Activated T-cell treated with anti-CD3 and anti-CD28 coated beads for 4 hours (primary cell): ENCODE measurements at places on chromosomes 11 and 22.

GRCh38 chr11:125939081-125939521 is 6.7 kb upstream of the VSIG10L2 start:
- DNase-seq: no peak

DNA sequence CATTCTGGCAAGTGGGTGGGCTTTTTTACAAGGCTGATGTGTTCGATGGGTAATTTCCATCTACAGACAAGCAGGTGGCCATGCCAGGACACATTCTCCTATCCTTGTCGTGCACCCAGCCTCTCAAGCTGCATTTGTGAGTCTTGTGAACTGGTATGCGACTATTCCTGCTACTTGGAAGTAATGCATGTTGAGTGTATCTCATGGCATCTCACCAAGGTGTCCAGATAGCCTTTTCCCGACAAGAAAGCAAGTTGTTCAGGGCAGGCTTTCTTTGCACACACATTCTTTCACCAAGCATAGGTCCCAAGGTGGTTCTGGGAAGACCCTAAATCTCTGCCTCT is 18.8 kb upstream of the SYT13 start:
- DNase-seq: no peak

DNA sequence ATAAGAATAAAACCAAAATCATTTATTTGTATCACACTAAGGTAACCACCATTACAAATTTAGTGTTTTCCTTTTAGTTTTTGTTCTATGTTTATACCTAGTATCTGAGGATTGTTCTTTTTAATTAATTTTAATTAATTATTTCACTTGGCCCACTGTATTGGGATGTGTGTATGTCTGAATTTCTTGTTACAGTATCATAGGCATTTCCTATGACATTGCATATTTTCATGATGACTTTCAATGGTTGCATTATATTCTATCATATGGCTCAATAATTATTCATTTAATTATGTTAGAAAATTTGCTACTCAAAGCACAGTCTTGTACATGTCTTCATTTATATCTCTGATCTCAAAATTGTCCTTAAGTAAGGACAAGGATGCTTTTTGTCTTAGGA is 41.0 kb downstream of the C11orf71 start:
- DNase-seq: no peak

GRCh38 chr11:72759468-72759985 is 7.3 kb upstream of the ARAP1 start:
- DNase-seq: no peak

GRCh38 chr22:26170795-26171580 is 1.7 kb downstream of the SEZ6L start:
- DNase-seq: no peak

GRCh38 chr22:20076627-20077172 is 3.3 kb upstream of the DGCR8 start:
- DNase-seq: no peak

DNA sequence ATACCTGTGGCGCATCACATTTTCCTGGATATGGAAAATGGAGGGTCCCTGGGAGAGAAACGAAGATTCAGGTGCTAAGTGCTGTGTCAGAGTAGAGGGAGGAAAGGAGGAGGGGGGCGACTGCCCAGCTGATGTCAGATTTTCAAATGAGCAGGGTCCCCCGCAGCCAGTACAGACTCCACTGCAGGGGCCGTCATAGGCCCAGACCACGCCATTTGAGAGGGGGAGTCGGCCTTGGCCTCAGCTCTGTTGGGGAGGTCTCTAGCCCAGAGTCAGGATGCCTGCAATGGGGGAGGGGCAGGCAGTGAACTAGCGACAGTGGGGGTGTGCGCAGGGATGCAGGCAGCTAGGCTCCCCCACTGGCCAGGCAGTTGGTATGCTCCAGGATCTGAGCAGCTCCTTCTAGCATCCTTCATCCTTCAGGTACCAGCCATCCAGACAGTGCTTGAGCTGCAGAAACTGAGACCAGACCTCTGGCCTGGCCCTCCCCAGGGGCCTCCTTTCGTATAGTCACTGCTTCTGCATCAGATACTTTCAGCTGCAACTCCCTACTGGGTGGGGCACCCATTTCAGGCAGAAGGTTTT is at the start of the genes BSCL2 and GNG3:
BSCL2 (minus strand) TSS at position 148 of the 585 bp plus-strand sequence. CDS start 229 bp downstream, outside the sequence.
GNG3 (plus strand) TSS at position 400 of the 585 bp plus-strand sequence. CDS start 620 bp downstream, outside the sequence.
- no peak for DNase-seq

GRCh38 chr11:11977206-11977938 is 31.1 kb downstream of the DKK3 start:
- no peak for DNase-seq

DNA sequence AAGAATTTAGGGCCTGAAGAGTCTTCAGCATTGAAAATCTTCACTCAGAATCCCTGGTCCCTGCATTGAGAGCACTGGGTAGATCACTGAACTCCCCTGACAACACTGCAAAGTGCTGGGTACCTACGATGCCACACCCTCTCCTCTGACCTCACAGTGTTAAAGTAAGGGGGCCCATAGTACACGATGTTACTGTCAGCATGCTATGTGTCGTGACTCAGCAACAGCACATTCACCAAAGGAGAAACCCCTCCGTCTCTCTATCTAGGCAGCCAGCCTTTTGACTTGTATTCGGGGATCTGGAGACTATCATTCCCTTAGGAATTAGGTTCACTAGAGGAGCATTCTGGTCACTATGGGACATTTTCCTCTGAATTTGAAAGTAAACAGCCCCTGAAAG is 67.4 kb upstream of the PITPNB start:
- no peak for DNase-seq

- no peak for DNase-seq
Observed at GRCh38 chr11:73140213-73141030, 1.7 kb downstream of the FCHSD2 start.

DNA sequence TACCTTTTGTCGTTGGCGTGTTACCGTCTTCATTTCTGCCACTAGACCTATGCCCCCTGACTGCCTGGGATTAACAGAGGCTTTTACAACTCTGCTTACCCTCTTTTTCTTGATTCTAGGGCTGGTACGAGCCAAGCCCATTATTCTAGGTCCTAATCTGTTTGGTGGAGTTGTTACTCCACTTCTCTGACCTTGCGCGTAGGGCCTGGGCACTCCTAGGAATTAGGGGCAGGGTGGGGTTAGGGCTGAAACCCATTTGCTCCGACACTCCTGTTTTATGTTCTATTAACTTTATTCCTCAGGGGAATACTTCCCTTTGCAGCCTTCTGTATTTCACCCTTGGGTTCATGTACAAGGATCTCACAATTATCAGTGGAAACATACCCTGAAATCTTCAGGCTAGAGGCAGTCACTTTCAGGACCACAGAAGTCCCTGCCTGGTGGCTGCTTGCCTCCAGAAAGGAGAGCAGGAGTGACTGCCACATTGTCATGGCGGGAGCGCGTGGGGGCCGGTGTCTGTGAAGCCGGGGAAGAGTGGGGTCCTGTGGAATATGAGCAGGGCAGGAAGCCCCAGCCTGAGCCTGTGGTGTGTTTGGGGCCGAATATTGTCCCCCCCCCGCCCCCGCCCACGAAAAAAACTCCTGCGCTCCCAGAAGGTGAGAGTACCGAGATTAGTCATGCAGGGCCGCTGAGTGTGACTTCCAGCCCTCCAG is 731 bp upstream of the SLC37A2 start:
- DNase-seq: no peak

- DNase-seq: no peak
Observed at GRCh38 chr22:47032091-47032943, 269.9 kb downstream of the TBC1D22A start.

- no peak for DNase-seq
Observed at GRCh38 chr11:99065121-99065520, 44.4 kb downstream of the CNTN5 start.

DNA sequence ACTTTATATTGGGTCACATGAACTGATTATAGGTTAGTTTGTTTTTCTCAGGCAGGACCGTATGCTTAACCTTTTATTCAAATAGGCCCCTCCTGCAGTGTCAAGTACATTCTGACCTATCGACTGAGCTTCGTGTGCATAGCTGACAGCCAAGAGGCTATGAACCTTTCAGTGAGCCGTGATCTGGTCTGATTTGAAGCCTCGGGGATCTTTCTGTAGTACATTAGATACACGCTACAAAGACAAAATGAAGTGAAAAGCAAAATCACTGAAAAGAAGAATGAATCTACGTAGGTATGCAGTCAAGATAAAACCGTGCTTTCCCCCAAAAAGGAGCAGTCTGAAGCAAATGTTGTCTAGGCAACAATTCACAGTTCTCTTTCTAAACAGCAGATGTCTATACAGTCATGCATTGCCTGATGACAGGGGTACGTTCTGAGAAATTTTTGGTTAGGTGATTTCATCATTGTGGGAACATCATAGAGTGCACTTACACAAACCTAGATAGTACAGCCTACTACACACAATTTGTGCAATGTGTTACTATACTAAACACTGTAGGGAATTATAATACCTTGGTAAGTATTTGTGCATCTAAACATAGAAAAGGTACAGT is 18.1 kb downstream of the JHY start:
- no peak for DNase-seq

- peak; percentile 17 for DNase-seq
Observed at GRCh38 chr11:74321487-74322188, 10.2 kb upstream of the P4HA3 start.

DNA sequence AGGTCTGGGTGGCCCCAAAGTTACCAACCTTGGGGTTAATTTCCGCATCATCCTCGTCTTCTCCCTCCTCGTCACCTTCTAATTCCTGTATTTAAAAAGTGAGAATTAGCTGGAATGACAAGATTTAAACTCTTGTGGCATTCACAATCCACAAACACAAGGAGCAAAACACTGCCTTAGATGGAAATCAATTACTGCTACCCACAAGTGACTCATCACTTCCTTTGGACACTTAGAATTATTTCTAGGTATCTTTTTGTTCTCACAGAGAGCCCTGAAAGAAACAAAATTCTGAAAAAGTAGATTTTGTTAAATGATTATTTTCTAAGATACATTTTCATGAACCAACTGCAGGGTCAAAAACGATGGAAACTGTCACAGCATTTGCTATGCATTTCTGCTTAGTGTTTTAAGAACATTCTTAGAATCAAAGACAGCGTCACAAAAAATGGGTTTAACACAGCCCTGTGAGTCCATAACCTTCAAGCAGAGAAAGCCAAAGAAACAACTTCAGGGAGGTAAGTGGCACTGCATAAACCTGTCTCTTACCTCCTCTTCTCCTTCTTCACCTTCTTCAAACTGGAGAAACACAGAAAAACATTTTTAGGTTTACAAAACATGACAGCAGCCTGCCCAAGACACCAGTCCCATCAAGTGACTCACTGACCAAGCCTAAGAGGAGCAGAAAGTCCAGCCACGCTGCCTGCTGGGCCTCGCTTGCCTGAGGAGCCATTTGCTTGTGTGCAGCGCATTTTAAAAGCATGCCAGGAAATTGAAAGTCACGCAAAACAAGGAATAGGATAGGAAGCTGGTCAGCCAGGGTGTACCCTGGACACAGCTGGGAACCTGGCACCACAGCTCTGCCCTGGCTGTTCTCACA is 22.3 kb upstream of the PHLDA2 start:
- no peak for DNase-seq

- no peak for DNase-seq
Observed at GRCh38 chr11:60482361-60482760, 10.2 kb upstream of the MS4A12 start.

DNA sequence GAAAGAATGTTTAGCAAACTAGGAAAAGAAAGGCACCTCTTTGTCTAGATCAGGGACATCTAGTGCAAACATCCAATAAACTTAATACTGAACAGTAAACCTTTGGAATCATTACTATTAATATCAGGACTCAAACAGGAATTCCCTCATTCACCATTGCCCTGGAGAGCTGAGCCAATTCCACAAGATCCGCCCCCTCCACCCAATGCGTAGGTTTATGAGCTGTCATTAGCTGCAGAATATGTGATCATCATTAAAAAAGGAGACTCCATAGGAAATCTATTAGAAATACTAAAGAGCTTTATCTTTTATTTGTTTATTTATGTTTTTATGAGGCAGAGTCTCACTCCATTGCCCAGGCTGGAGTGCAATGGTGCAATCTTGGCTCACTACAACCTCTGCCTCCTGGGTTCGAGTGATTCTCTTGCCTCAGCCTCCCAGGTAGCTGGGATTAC is 5.5 kb downstream of the IL17REL start:
- no peak for DNase-seq

- DNase-seq: no peak
Observed at GRCh38 chr11:34432822-34433221, 5.9 kb upstream of the CAT start.

GRCh38 chr11:31810779-31811647 is at the start of gene PAX6:
Gene PAX6 (minus strand): TSS chr11:31811322. CDS start chr11:31806411, 4,911 bp downstream.
- no peak for DNase-seq

DNA sequence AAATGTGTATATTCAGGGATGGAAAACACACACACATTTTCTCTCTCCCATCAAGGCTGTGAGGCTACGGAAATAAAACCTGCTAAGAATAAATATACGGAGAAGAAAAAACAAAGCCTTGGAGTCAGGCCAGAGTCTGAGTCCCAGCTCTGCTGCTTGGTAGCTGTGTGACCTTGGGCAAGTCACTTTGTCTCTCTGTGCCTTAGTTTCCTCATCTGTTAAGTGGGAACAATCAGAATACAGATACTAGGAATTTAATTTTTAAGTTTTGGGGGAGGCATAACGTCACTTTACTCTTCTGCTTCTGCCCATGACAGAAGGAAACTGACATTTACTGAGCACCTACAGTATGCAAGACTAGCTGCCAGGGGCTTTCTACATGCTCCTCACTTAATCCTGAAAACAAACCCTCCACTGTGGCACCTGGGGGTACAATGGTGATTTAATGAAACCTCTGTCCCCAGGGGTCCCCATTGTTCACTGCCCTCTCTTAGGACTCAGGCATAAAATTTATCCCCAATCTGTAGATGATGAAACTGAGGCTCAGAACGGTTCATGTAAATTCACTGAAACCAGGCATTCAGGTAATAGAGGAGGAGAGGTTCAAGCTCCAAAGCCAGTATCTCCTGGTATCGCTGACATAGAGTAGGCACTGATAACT is 131.9 kb upstream of the SERPIND1 start:
- no peak for DNase-seq

DNA sequence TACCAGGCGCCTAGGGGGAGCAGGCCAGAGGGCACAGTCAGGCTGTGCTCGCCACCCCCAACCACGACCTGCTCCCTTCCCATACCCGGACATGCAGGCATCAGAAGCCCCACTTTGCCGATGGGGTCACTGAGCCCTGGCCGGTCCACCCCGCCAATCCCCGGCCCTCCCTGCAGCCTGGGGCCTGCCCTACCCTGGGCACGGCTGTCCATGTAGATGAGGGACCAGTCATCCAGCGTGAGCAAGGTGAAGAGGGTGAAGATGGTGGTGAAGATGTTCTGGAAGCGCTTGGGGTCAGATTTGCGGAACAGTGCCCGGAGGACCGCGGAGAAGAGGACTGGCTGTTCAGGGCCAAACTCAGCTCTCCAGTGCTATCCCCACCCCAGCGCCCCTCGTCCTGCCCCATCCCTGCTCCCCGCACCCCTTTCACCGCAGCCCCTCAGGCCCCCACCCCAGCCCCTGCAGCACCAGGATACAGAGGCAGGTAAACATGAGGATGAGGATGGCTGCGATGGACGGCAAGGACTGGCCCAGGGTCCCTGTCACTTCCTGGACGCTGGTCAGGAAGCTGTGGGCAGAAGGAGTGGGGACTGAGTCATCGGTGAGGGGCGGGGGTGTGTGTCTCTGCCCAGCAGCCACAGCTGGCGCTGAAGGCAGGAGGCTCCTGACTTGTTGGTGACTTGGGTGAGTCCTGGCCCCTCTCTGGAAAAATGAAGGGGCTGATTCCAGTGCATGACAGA is 5.5 kb downstream of the CATSPER1 start:
- no peak for DNase-seq
